Lower lobe of right lung (tissue), 2 donors: ENCODE measurements at places on chromosomes 1 and 21. TPM values are rescaled to one million over a fixed set of nuclear protein-coding genes. Genes with fewer than 3 reads are reported as not detected.
A peak's percentile ranks its signal among the peaks of the same experiment; 100 is the strongest.

DNA sequence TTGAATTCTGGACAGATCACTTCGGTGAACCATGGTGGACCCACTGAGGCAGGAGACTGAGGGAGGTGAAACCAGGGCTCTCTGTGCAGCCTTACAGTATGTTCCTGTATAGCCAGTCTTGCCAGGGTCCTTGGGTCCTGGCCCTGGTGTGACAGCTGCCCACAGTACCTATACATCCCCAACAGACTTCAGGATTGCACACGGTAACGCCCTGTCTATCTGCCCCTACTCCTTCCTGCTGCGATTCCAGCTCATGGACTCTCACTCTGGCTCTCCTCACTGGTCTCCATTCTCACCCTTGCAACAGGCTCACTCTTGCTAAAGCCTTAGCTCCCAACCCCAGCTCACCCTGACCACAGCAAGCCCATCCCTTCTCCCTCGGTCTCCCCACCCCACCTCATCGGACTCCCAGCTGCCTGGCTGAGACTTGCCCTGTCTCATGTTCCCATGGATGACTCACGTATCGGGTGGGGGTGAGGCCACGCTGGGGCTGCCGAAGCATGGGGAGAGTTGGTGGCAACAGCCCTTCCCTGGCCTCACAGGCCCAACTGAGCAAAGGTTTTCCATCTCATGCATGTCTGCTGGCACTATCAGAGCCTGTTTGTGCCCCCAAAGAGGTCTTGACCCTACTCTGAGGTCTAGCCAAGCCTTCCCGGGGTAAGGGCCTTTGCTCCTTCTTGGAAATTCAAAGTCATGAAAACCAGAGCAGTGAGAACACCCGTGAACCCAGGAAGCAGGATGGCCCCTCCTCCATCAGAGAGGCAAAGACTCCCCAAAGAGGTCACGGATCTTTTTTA lies 7.1 kb downstream of the PHLDA3 start:
- peaks cover 61% of the 10 kb centered on the region for H3K4me1 ChIP-seq
- peaks cover 22% of the 10 kb centered on the region for H3K36me3 ChIP-seq
- no peak overlapping the region for H3K4me3 ChIP-seq
- H3K27ac ChIP-seq, result peak overlapping the region; percentile 78
- peak; percentile 86 for DNase-seq
- H3K27me3 ChIP-seq, result no peaks in the 10 kb centered on the region

DNA sequence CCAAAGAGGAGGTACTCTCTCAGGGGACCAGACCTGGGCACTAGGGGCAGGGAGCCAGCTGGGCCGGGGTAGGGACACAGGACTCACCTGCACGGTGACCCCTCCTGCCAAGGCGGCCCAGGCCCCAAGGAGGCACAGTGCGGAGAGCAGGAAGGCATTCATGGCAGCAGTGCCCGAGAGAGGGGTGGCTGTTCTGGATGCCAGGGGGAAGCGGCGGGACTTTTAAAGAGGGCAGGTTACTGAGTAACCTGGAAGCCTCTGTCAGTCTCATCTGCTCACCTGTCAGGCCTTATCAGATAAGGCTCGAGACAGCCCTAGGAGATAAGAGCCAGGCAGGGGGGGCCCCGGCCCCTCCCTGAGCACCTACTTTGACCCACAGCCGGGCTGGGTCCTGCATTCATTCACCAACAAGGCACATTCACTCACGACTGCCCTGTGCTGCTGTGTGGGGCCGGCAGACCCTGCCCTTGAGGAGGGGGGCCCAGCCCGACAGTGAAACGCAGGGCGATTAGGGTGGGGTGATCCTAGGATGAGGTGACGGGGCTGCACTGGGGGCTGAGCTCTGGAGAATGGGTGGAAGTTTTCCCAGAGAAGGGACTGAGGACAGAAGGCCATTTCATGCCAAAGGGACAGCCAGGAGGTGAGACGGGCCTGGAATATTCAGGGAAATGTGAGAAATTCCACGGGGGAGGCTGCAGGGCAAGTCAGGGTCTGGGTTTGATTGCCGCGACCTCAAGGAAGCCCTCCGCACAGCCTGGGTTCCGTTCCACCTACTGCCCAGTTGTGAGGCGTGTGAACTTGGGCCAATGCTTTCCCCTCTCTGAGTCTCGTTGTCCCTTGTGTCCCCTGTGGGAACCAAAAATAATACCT lies at the start of gene GUCA2A:
Gene GUCA2A (minus strand): TSS at position 195 of the 870 bp plus-strand sequence. CDS start 33 bp downstream, at position 162.
- H3K4me3 ChIP-seq, result no peak within 1 kb of the TSS
- H3K27ac ChIP-seq, result peak within 1 kb of the TSS; percentile 31
- DNase-seq, result no peak
- H3K4me1 ChIP-seq, result peaks cover 11% of the 10 kb centered on the region
- no peaks in the 10 kb centered on the region for H3K27me3 ChIP-seq

- no peaks in the 10 kb centered on the region for H3K36me3 ChIP-seq
- no peaks in the 10 kb centered on the region for H3K4me1 ChIP-seq
- no peaks in the 10 kb centered on the region for H3K27me3 ChIP-seq
- no peak for DNase-seq
- no peak overlapping the region for H3K4me3 ChIP-seq
These were observed 12.9 kb downstream of the DNAJC11 start for GRCh38 chr1:6688757-6689156.

- no peaks in the 10 kb centered on the region for H3K4me1 ChIP-seq
- no peaks in the 10 kb centered on the region for H3K27me3 ChIP-seq
- H3K4me3 ChIP-seq, result no peak overlapping the region
- no peaks in the 10 kb centered on the region for H3K36me3 ChIP-seq
- no peak overlapping the region for H3K27ac ChIP-seq
- DNase-seq, result no peak
These were observed 127.7 kb upstream of the CAMK1G start for GRCh38 chr1:209455661-209456358.

DNA sequence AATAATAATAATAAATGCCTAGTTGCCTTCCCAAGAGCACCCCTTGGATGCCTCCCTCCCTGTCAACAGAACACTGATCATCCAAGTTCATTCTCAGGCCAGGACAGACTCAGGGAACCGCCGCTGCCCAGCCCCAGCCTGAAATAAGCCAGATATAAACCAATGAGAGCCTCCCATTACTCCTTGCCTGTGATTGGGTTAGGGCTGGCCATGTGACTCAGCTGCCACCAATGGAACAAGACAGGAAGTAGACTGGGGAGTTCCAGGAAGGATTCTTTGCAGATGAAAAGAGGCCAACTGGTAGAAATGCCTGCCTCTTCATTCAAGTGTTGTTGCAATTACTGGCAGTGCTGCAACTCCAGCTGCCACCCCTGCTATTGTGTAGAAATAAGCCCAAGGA lies 146.4 kb upstream of the TIAM1 start:
- H3K27ac ChIP-seq, result no peak overlapping the region
- no peaks in the 10 kb centered on the region for H3K27me3 ChIP-seq
- no peaks in the 10 kb centered on the region for H3K36me3 ChIP-seq

DNA sequence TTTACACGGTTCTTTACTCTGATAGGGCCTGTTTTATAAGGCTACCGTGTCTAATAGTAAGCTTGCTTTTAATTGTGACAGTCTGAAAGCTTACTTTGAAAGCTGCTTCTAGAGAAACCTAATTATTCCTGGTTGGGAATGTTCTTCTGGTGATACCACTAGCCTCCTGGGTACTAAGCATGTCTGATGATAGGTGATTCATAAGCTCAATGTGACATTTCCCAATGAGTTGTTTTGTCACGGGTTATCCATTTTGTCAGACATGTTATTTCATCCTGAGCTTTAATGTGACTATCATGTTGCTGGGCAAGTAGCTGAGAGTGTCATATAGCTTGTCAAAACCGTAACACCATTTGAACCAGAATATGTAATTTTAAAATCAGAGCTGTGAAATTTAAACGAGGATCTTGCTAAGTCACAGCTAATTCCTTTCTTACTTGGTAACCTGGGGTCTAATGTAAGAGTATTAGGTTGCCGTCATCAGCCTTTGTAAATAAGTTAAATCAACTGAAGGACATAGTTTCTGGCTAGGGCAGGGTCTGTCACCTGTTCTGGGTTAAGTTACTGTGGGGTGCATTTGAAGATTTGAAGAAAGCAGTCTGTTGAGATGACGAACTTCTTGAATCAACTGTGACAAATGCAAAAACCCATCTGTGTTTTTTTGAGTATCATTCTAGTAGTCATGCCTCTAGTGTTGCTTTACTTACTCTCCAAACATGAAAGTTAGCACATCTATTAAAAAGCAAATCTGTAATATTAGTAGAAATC lies 529.2 kb downstream of the USP25 start:
- H3K4me1 ChIP-seq, result no peaks in the 10 kb centered on the region
- no peak overlapping the region for H3K4me3 ChIP-seq
- no peak for DNase-seq
- no peaks in the 10 kb centered on the region for H3K36me3 ChIP-seq

GRCh38 chr21:35578347-35578782 lies 482.0 kb downstream of the SETD4 start:
- H3K36me3 ChIP-seq, result no peaks in the 10 kb centered on the region
- no peaks in the 10 kb centered on the region for H3K4me1 ChIP-seq
- H3K4me3 ChIP-seq, result no peak overlapping the region
- H3K27ac ChIP-seq, result no peak overlapping the region
- H3K27me3 ChIP-seq, result no peaks in the 10 kb centered on the region

- no peaks in the 10 kb centered on the region for H3K27me3 ChIP-seq
- H3K36me3 ChIP-seq, result no peaks in the 10 kb centered on the region
- H3K4me3 ChIP-seq, result no peak overlapping the region
- H3K4me1 ChIP-seq, result peaks cover 31% of the 10 kb centered on the region
- DNase-seq, result no peak
- no peak overlapping the region for H3K27ac ChIP-seq
These were observed 28.9 kb upstream of the EDN2 start for GRCh38 chr1:41513383-41513735.

DNA sequence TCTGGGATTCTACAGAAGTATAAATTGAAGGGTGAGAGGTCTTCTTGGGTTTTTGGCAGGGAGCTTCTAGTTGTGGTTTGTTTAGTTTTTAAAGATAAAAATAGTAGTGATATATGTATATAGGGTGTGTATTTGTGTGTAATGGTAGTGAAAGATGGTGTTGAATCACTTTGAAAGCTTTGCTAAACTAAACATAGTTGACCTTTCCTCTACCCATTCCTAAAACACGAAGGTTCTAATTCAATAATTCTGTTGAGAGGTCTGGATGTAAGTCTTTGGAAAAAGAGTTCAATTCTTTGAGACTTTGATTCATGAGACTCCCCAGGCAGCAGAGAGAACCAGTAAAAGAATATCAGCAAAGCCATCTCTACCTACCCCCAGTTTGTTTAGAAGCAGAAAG lies 247.9 kb upstream of the DUSP10 start:
- H3K36me3 ChIP-seq, result no peaks in the 10 kb centered on the region
- no peaks in the 10 kb centered on the region for H3K27me3 ChIP-seq
- no peak overlapping the region for H3K27ac ChIP-seq
- no peaks in the 10 kb centered on the region for H3K4me1 ChIP-seq
- no peak for DNase-seq

GRCh38 chr1:201264554-201264953 lies 18.8 kb upstream of the PKP1 start:
- peaks cover 8% of the 10 kb centered on the region for H3K4me1 ChIP-seq
- H3K27ac ChIP-seq, result no peak overlapping the region
- DNase-seq, result no peak
- no peaks in the 10 kb centered on the region for H3K36me3 ChIP-seq
- no peak overlapping the region for H3K4me3 ChIP-seq
- H3K27me3 ChIP-seq, result peaks cover 13% of the 10 kb centered on the region

GRCh38 chr1:184509105-184509504 lies 122.3 kb downstream of the C1orf21 start:
- H3K36me3 ChIP-seq, result no peaks in the 10 kb centered on the region
- no peaks in the 10 kb centered on the region for H3K27me3 ChIP-seq
- H3K4me3 ChIP-seq, result no peak overlapping the region
- no peak for DNase-seq
- H3K27ac ChIP-seq, result no peak overlapping the region
- H3K4me1 ChIP-seq, result peaks cover 32% of the 10 kb centered on the region

DNA sequence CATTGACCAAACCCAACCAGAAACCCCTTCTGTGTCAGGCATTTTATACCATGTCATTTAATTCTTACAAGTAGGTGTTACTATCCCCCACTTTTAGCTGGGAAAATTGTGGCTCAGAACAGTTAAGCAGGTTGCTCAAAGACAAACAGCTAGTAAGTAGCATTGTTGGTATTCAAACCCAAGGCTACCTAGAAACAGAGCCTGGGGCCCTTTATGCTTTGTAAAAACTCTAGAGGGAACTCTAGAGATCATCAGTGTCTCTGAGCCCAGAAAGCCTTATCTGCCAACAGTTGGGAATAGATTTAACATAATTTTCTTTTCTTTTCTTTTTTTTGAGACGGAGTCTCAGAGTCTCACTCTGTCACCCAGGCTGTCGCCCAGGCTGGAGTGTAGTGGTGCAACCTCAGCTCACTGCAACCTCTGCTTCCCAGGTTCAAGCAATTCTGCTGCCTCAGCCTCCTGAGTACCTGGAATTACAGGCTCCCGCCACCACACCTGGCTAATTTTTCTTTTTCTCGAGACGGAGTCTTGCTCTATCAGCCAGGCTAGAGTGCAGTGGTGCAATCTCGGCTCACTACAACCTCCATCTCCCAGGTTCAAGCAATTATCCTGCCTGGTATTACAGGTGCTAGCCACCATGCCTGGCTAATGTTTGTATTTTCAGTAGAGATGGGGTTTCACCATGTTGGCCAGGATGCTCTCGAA lies 48.5 kb upstream of the OSBPL9 start:
- H3K27ac ChIP-seq, result no peak overlapping the region
- H3K36me3 ChIP-seq, result no peaks in the 10 kb centered on the region
- H3K4me3 ChIP-seq, result no peak overlapping the region
- H3K4me1 ChIP-seq, result peaks cover 29% of the 10 kb centered on the region
- no peaks in the 10 kb centered on the region for H3K27me3 ChIP-seq
- DNase-seq, result no peak

- H3K27ac ChIP-seq, result no peak overlapping the region
- no peak for DNase-seq
- no peak overlapping the region for H3K4me3 ChIP-seq
- no peaks in the 10 kb centered on the region for H3K4me1 ChIP-seq
- H3K36me3 ChIP-seq, result no peaks in the 10 kb centered on the region
These were observed 626.5 kb downstream of the NCAM2 start for GRCh38 chr21:21624674-21625073.

GRCh38 chr1:107262467-107263286 lies 121.8 kb downstream of the NTNG1 start:
- no peak for DNase-seq
- no peaks in the 10 kb centered on the region for H3K36me3 ChIP-seq
- no peaks in the 10 kb centered on the region for H3K4me1 ChIP-seq
- no peaks in the 10 kb centered on the region for H3K27me3 ChIP-seq
- H3K27ac ChIP-seq, result no peak overlapping the region

- DNase-seq, result no peak
- no peaks in the 10 kb centered on the region for H3K27me3 ChIP-seq
- no peak overlapping the region for H3K4me3 ChIP-seq
- no peak overlapping the region for H3K27ac ChIP-seq
- peaks cover 6% of the 10 kb centered on the region for H3K36me3 ChIP-seq
These were observed 228.6 kb downstream of the COP1 start for GRCh38 chr1:175978476-175978875.

The DENND2C gene
- total RNA-seq, result 3.8 TPM

The RGS13 gene
- total RNA-seq, result 5.0 TPM

The DDR2 gene
- total RNA-seq, result 47.0 TPM

The CROCC gene
- 21.0 TPM for total RNA-seq

The BGLAP gene
- total RNA-seq, result 4.8 TPM

The PGLYRP3 gene
- not detected for total RNA-seq

The SMG7 gene
- 58.9 TPM for total RNA-seq

The UTS2 gene
- not detected for total RNA-seq

The BCAR3 gene
- 24.9 TPM for total RNA-seq

The ARID1A gene
- 72.4 TPM for total RNA-seq

The TMPRSS15 gene
- not detected for total RNA-seq

The LCE1D gene
- total RNA-seq, result not detected
